ENCODE measurements at places on chromosomes 13 and 19.

DNA sequence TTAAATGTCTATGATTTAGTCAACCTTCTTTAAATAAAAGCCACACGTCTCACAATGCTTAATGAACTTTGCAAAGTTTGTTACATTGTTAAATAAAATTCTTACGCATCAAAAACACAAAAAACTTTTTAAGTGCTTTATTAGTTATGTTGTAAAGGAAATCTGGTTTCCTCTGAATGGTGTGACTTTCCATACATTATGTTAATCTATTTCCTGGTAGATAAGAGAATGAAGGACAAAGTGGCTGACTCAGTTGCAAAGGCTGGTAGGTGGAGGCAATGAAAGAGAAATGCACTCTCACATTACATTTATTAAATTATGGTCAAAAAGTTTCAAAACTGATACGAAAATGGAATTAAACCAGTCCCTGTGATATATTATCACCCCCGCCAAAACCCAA lies 15.9 kb downstream of the KLF12 start:
- no peak for DNase-seq

- DNase-seq: no peak
Measured at GRCh38 chr19:47633996-47634395, 25.1 kb downstream of the BICRA start.

DNA sequence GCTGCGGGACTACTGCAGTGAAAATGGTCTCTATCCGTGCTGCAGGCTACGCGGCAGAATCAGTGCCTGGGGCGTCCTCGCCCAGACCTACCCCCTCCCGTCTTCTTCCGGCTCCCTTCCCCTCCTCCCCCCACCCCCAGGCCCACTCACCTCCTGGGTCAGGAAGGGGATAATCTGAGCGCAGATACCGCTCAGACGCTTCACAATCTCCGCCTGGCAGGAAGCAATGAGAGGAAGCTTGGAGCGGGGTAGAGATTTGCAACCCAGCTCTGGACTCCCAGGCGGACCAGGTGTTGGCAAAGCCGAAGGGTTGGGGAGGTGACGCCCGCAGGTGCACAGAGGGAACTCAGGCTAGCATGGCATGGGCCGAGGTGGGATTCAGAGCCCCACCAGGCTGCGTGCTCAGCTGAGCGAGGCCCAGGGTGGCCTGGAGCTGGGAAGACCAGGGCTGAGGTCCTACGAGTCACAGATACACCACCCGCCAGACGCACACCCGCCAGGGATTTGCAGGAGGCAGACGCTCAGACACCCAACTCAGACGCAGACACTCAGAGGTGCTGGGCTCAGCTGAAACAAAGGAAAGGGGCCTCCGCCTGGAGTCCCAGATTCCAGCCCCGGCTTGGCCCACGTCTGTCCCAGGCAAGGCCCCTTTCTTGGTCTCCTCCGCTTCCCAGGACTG lies 4.1 kb downstream of the TLE2 start:
- DNase-seq: no peak

GRCh38 chr19:2242816-2243215 lies 6.2 kb downstream of the SF3A2 start:
- no peak for DNase-seq

- no peak for DNase-seq
Measured at GRCh38 chr13:70835371-70835770, 727.1 kb upstream of the KLHL1 start.

- DNase-seq: no peak
Measured at GRCh38 chr19:4452230-4452990, 5.2 kb downstream of the UBXN6 start.

DNA sequence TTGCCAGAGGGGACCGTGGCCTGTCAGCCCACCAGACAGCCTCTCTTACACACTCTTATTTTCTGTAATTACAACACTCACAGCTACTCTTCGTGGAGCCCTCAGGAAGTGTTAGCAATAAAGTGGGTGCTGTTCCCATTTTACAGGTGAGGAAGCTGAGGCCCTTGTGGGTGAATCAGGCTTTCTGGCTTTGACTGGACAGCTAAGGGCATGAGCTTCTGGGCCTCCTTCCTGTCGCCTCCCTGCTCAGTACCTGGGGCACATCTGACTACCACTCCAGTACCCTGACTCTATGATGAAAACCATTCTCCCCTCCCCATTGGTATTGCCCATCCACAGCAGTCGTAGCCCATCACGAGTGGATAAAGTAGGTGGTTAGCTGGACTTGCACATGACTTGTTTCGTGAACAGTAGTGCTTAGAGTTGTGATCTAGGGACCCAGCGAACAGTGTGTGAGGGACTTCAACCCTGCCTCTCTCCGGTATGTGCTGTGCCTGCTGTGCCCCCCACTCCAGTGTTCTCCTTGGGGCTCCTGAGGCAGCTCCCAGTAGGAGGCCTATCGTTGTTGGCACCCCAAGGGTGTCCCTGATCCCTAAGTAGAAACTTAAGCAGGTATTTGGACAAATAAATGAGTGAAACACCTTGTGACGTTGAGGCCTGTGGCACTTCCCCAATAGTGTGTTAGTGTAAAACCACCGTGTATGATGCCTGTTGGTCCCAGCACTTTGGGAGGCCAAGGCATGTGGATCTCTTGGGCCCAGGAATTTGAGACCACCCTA lies 38.6 kb downstream of the GATAD2A start:
- no peak for DNase-seq

DNA sequence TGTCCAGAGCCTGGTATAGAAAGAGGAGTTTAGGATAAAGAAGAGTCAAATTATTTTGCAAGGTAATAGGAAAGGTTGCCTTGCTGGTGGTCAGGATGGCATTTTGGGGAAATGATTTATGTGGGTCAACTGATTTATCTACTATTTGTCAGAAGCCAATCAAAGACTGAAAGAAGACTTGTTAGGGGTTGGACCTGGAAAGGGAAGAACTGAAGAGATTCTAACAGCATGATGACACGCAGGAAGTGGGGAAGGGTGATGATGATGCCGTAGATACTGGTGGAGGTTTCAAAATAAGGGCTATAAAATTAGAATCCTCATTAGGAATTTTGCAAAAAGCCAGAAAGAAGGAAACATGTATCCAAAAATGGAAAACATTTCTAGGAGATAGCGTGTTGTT lies 60.7 kb upstream of the FGF14 start:
- DNase-seq: no peak

GRCh38 chr19:57648331-57649003 lies 15.5 kb downstream of the ZNF211 start:
- no peak for DNase-seq

DNA sequence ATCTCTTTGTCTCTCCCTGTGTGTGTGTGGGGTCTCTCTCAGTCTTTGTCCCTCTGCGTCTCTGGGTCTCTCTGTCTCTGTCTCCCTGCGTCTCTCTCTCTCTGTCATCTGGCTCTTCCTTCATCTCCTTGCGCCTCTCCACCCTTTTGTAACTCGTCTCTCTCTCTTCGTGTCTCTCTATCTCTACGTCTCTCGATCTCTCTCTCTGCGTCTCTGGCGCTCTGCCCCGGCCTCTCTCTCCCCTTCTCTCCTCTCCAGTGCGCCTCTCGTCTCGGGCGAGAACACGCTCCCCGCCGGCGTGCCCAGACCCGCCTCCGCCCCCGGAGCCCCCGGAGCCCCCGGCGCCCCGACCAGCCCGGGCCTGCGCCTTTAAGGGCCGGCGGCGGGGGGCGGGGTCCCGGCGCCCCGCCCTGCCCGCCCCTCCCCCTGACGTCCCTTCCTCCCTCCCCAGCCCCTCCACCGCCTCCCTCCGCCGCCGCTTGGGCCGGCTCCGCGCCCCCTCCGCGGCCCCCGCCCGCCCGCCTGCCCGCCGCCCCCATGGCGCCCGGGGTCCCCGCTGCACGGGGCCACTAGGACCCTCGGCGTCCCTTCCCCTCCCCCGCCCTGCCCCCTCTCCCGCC lies at the start of gene MARK4:
Gene MARK4 (plus strand): TSS at position 440 of the 620 bp plus-strand sequence. CDS start 318 bp downstream, outside the sequence.
- peak; percentile 59 for DNase-seq

- peak; percentile 30 for DNase-seq
Measured at GRCh38 chr13:109738298-109738746, 48.1 kb downstream of the IRS2 start.

- DNase-seq: no peak
Measured at GRCh38 chr19:47680858-47681332, 32.3 kb upstream of the EHD2 start.

DNA sequence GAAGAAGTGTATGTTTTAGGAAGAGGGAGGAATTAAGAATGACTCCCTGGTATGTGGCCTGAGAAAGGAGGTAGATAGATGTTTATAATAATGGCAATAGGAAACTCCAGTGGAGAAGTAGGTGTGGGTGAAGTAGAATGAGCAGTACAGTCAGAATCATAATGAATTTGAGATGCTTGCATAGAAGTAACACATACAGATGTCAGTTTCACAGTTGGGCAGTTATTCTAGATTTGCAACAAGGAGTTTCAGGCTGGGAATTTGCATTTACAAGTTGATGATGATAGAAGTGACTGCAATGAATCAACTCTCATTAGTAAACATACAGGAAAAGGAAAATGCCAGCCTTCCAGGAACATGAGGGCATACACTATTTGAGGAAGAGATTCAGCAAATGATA lies 149.0 kb downstream of the SLITRK1 start:
- no peak for DNase-seq

- peak; percentile 82 for DNase-seq
Measured at GRCh38 chr19:20423381-20424197, 142.0 kb downstream of the ZNF737 start.

DNA sequence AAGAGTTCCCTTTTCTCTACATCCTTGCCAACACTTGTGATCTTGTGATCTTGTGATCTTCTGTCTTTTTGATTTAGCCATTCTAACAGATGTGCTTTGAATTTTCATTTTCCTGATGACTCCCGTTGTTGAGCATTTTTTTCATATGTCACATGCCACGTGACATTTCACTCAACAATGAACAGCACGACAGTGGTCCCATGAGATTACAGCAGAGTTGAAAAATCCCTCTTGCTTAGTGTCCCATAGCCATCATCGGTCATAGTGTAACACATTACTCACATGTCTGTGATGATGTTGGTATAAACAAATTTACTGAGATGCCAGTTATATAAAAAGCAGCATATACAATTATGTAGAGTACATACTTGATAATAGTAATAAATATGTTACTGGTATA lies 256.1 kb upstream of the OBI1 start:
- DNase-seq: no peak

GRCh38 chr19:19750842-19751790 lies 18.2 kb upstream of the ZNF14 start:
- peak; percentile 39 for DNase-seq

GRCh38 chr13:67509018-67509417 lies 278.9 kb upstream of the PCDH9 start:
- no peak for DNase-seq

DNA sequence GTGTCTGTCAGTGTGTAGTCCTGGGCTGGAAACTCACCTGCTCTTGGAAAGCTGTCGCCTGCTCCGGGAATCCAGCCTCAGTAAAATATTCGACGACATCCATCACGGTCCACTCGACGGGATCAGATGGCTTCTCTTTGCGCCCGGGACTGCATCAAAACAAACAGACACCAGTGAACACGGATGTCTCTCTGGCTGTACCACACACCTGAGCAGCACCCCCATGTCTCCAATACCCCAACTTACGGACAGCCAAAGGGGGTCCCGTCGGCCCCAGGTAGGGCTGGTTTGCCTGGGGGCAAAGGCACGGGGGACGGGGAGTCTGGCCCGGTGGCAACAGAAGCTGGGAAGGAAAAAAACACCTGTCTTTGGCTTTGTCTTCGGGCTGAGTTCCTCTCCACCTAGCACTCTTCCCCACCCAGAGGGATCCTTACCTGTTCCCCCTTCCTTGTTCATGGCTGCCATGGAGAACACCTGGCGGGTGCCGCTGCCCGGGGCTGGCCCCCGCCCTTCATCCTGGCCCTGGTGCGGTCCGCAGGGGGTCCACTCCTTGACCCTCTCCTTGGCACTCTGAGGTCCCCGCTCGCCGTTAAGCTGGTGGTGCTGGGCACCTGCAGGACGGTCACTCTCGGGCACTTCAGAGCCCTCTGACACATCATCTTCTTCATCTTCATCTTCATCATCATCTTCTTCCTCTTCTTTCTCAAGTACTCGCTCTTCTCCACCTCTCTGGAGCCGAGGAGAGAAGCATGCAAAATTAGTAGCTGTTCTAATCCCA lies 1.7 kb downstream of the SAMD1 start:
- no peak for DNase-seq

GRCh38 chr13:31797154-31797775 lies 57.9 kb downstream of the RXFP2 start:
- peak; percentile 37 for DNase-seq

DNA sequence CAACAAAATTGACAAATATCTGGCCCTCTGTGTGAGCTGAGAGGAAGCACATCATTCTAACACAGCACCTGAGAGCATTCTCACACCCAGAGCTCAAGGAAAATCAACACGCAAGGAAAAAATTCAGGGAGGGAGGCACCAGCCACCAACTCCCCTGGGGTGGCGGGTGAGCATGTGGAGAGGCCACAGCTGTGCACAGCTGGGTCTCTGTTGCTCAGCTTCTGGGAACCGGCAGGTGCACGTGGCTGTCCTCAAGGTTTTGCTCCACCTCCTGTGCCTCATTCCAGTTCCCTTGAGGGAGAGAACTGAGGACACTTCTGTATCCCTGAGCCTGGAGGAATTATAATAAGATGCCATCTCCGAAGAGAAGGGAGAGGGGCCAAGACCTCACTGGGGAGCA lies 134.0 kb downstream of the USP12 start:
- DNase-seq: no peak

GRCh38 chr19:16077984-16078758 lies 1.9 kb downstream of the TPM4 start:
- peak; percentile 54 for DNase-seq

DNA sequence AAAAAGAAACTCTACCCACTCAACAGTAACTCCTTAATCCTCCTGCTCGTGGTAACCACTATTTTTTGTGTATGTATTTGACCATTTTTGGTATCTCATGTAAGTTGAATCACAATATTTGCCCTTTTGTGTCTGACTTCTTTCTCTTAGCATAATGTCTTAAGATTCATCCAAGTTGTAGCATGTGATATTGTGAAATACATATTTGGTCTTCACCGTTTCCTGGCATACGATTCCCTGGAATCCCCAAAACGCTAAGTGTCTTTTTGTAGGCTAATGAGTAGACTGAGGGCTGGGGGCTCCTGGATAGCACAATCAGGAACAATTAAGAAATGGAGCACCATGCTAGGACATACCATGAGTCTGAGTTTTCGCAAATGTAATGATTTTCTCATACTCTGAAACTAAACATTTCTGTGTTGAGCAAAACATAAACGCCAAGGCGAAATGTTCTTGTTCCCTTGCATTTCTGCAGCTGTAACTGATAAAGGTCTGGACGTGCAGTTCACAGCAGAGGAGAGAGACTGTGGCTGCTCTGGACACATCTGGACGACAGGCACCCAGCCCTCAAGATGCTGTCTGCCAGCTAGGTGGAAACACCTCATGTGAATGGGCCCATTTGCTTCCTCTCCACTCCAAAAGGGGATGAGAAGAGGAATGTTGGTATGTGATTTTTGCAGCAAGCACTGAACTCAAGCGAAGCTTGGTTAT lies 38.4 kb downstream of the BRD4 start:
- no peak for DNase-seq

GRCh38 chr19:57096685-57097361 lies 23.0 kb upstream of the USP29 start:
- no peak for DNase-seq

GRCh38 chr19:48963371-48964204 lies 1.5 kb upstream of the FTL start:
- DNase-seq: peak; percentile 89
